Naive thymus-derived CD4-positive, alpha-beta T cell (primary cell): ENCODE measurements at places on chromosomes 7 and 10.

GRCh38 chr10:1607466-1607865, 129.9 kb downstream of the ADARB2 start:
- DNase-seq, result no peak

DNA sequence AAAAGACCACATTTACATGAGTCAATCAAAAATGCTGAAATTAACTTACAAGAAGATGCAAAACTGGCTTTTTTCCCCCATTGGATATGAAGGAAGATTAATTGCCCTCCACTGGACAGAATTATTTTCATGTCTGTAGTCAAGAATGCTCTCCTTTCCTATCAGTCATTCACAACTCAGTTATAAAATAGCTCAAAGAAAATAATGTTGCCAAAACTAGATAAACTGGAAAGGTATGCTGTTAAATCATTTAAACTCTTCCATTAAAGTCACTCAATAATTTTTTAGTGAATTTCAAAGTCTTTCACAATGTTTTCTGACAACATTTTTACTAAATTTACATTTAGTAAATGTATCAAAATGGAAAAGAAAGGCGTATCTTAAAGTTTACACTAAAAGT, 384.5 kb downstream of the HGF start:
- DNase-seq, result no peak

DNA sequence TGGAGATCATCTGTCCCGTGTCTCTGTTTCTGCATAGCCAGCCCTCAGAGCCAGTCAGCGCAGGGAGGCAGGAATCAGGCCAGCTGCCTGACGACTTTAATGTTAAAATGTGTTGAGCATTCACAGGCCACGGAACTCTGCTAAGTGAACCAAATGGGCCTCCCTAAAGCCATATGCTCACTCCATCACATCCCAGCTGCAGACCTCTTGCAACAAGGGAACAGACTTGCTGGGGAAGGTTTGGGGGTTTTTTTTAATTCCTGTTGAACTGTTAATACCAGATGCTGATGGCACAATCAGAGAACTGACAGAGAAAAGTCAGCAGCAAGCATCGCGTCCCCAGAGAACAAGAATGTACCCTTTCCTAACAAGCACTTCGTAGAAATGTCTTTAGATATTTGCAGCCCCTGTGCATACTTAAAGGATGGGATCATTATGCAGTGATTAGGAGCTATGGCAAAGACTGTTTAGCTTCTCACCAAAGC, 900.4 kb upstream of the AUTS2 start:
- no peak for DNase-seq

DNA sequence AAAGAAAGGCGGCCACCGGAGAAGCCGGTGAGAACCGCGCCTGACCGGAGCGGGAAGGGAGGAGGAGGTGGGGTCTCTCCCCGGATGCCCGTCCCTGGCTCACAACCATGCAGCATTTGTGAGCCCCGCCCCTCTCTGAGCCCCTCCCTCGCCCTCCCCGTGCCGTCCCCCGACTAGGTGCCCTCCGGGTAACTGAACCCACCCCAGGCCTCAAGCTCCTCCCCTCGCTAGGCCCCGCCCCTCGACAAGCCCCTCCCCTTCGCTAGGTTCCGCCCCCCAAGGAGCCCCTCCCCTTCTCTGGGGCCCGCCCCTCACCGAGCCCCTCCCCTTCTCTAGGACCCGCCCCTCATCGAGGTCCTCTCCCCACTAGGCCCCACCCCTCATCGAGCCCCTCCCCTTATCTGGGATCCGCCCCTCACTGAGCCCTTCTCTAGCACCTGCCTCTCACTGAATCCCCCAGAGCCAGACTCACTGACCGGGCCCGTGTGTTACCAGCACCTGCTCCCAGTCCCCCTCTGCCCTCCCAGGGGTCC, 42.2 kb upstream of the HSPB1 start:
- DNase-seq, result peak; percentile 54

- DNase-seq, result no peak
These were observed 110.4 kb upstream of the ZNF438 start for GRCh38 chr10:31142026-31142425.
